Head of caudate nucleus (tissue), 42 donors: ENCODE measurements at places on chromosomes 7 and 10.

GRCh38 chr10:97589479-97589878 lies at the start of gene C10orf62:
Gene C10orf62, plus strand, starts transcription at chr10:97589721. Its CDS starts 177 bp downstream, at chr10:97589898.
- DNase-seq: no peak

DNA sequence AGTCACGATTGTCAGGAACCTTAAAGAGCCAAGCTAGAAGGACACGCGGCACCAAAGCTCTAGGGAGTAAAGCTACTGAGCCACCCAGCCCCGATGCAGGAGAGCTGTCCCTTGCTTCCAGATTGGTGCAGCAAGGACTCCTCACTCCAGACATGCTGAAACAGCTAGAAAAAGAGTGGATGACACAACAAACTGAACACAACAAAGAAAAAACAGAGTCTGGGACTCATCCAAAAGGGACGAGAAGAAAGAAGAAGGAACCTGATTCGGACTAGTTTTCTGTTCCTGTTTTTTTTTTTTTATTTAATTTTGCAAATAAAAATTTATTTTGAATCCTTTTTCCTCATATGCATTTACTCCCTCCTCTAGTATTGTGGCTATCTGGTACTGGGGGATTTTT lies 11.4 kb upstream of the HKDC1 start:
- no peak for DNase-seq

DNA sequence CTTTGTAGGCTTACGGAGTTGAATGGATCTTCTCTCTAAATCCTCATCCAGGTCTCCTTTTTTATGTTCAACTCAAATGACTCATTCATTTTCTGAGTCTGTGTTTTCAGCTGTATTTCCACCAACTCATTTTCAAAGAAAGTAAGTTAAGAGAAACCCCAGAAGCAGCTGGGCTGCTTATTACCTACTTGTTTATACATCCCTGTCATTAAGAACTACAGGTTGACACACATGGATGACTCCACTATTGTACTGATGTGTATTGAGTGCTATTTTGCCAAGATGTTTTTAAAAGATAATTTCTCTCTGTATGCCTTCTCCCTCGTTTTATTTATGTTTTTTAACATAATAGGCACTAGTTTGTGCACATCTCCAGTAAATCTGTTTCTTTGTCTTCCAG lies 41.9 kb downstream of the DGKI start:
- no peak for DNase-seq

DNA sequence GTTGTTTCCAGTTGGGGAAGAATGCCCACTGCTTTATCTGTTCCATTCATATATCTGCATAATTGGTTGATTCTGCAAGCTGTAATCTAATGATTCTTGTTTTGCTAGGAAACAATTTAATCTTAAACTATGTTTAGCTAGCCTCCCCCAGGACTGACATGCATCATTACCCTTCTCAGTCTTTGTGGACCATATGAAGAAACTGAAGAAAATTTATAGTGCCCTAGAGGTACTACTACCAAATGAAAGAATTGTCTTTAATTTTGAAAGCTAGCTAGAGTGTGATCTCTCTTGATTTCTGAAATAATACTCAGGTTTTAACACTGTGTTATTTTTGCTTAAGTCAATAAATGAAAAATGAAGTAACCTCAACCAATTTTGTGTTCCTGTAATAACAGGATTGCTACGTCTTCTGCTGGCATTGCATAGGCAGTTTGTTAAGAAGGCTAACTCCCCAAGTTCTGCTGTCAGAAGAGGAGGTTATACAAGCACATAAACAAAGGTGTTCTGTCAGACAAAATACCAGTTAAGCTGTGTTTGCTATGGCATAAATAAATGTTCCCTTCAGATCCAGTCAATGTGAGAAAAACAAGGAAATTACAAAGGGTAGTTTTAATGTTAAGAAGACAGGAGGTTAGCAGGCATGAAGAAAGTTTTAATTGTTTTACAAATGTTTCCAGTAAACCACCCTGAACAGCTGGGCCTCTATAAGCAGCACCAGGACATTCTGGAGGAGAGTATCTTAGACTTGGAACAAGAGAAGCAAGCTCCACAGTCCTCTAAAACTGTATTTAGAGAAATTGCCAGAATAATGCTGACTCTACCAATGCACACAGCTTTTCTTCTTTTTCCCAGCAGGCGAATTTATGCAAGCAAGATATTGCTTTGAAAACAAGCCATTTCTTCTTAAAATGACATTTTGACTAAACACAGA lies 90.3 kb upstream of the CTTNBP2 start:
- DNase-seq: no peak

GRCh38 chr7:5421714-5422395 lies 1.8 kb downstream of the TNRC18 start:
- DNase-seq: peak; percentile 55

DNA sequence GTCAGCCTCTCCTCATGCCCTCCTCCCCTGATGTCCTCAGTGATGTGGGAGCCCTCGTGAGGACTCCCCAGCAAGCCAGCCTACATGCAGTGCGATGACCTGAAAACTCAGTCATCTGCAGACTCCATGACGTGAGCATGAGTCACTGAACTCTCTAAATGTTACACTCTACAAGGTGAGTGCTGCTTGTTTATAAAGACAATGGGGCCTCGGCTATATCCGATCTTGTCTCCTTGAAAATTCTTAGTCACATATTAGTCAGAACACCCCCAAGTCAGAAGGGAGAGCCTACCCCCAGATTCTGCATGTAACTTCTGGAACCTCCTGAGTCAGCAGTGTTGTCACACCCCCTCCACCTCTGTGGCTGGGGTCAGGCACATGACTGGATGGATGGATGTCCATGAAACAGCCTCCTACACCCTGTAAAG lies 673.8 kb downstream of the INHBA start:
- DNase-seq: peak; percentile 93

DNA sequence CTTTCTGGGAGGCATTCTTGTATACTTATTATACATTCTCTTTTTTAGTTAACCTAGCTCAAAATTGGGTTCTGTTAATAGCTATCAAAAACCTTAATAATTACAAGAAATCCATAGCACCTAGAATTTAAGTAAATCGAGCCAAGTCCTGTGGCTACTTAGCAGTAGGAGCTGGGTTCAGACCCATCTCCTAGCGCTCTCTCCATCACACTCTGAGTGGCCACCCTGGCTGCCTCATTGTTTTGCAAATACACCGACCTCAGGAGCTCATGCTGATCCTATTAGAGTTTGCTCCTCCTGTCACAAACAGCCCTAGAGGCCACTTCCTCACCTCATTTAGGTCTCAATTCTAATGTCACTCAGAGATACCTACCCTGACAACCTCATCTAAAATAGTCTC lies 46.2 kb upstream of the OSBPL3 start:
- DNase-seq: no peak

GRCh38 chr7:129831424-129832058 lies 121.2 kb downstream of the UBE2H start:
- no peak for DNase-seq

DNA sequence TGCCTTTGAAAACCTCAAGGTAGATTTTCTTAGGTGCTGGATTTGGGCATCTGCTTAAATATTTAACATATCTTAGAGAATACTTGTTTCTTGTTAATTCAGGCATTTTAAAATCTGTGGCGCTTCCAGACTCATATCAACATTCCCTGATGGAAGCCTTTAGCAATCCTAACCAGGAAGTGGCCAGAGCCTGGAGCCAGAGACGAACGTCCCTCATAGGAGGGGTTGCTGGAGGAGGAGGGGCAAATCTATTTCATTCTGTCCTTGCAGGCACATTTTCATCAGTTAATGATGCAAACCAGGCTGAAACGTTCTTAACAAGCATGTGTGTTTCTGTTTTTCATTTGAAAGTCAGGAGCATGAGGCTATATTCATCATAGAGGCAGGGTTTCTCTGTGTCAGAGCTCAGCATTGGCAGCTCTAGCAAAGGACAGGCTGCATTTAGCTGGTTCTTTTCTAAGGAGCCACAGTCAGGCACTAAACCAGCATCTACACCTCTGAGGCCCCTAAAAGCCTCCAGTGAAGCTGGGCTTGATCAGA lies 17.8 kb upstream of the IFIT2 start:
- peak; percentile 45 for DNase-seq

DNA sequence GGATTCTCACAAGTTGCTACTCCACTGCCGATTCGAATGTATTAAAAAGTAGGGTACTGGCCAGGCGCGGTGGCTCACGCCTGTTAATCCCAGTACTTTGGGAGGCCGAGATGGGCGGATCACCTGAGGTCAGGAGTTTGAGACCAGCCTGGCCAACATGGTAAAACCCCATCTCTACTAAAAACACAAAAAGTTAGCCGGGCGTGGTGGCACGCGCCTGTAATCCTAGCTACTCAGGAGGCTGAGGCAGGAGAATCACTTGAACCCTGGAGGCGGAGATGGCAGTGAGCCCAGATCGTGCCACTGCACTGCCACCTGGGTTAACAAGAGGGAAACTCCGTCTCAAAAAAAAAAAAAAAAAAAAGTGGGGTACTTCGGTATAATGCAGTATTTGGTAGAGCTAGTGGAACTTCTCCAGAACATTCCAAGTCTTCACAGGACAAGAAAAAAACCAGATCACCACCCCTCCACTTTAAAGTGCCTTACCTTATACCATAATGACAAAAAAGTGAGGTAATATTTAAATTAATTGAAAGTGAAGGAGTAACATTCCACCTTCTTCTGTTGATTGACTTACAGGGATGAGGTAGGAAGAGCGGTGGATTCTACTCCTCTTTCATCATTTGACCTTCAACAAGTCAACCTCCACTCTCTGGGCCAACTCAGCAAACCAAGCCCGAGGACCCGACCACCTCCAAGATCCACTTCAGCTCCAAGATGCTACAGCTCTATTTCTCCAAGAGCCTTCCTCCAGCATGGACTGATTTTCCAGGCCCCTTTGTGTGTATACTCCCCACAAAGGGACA lies 2.0 kb downstream of the BAZ1B start:
- no peak for DNase-seq

GRCh38 chr7:159306012-159306411 lies 161.3 kb upstream of the VIPR2 start:
- no peak for DNase-seq

GRCh38 chr10:32207544-32207943 lies 139.4 kb downstream of the EPC1 start:
- DNase-seq: no peak
